CD4-positive, alpha-beta T cell treated with Interleukin-12 subunit alpha and Interleukin-12 subunit beta, for 1 hour (primary cell): ENCODE measurements at places on chromosomes 2 and 18.
A peak's percentile ranks its signal among the peaks of the same experiment; 100 is the strongest.

- DNase-seq, result no peak
These were observed 137.6 kb upstream of the BCL2L11 start for GRCh38 chr2:110983133-110983532.

GRCh38 chr2:144890828-144891227, 370.9 kb upstream of the ZEB2 start:
- peak; percentile 5 for DNase-seq

GRCh38 chr18:26544451-26544850, 3.9 kb downstream of the KCTD1 start:
- no peak for DNase-seq

DNA sequence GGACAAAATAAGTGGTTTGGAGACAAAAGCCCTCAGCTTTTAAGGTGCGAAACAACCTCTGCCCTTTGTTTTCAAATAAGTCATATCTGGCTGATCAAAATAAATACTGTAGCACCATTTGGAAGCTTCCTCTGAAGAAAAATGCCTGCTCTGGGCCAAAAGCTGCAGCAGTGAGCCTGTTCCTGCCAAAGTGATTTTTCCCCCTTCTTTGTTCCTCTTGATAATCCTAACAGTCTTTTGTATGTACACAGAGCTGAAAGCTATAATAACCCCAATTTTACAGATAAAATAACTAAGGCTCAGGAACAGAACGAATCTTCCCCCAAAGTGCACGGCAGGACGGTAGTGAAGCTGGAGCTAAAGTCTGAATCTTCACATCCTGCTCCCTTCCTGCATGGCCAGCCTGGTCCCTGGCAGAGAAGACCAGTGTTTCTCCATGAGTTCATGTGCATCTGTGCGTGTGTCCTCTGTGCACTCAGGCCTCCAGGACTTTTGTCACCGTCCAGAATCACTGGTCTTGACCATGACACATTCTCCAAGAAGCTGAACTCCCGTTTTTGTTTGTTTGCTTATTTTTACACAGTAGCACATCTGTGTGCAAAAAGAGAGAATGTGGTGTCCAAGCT, 2114.1 kb upstream of the PIK3C3 start:
- no peak for DNase-seq

GRCh38 chr2:120555092-120555491, 180.6 kb upstream of the GLI2 start:
- DNase-seq, result no peak

DNA sequence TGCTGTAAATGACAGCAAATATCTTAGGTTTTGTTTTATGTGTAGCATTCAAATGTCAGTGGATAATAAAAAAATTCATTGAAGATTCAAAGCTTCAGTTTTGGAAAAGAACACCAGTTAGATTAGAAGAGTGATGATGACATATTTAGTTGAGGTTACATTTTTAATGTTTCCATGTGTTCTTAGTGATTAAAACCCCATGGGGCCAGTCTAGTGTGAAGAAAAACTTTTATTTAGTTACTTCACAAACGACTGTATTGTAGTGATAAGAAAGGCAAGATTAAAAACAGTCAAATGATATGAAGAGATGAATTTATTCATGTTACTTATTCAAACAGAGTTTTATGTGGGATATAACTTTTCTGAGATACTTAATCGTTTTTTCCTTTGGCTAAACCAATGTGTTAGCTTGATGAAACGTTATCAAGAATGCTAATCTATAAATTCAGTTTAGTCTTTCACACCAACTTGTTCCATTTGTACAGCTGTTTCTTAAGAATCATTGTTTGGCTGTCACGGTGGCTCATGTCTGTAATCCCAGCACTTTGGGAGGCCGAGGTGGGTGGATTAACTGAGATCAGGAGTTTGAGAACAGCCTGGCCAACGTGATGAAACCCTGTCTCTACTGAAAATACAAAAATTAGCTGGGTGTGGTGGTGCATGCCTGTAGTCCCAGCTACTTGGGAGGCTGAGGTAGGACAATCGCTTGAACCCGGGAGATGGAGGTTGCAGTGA, 11.6 kb downstream of the BMPR2 start:
- no peak for DNase-seq

DNA sequence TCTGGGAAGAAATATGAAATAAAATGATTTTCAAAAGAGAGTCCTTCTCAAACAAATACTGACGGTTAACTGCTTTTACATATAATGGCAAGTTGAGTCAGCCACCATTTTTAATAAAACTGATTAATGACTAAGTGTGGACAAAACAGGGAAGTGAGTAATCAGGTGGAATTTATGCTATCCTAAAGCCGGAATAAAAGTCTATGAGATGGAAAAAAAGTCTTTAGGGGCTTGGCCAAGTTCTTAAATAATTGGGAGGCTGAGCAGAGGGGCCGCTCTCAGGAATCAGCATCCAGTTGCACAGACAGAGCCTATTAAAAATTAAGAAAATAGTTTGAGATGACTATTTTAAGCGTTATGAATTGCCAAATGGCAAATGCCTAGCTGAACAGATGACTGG, 58.6 kb upstream of the AFF3 start:
- no peak for DNase-seq
